Bladder microvascular endothelial cell (primary cell): ENCODE measurements at places on chromosomes 12 and 14. TPM values are rescaled to one million over a fixed set of nuclear protein-coding genes. Genes with fewer than 3 reads are reported as not detected.

SOAT2 gene
- not detected in 2 replicates for total RNA-seq

RAPGEF3 gene
- 39.3 and 67.5 TPM in 2 replicates for total RNA-seq

MAP3K9 gene
- total RNA-seq = 0.13 TPM in 1 of 2 replicates, not detected in the other

ANKLE2 gene
- total RNA-seq = 39.5 and 128 TPM in 2 replicates

SLC7A8 gene
- not detected in 2 replicates for total RNA-seq

SYT1 gene
- total RNA-seq = 3.6 and 28.8 TPM in 2 replicates

FOXG1 gene
- total RNA-seq = not detected in 2 replicates

RPS6KL1 gene
- total RNA-seq = 7.0 and 15.9 TPM in 2 replicates

KCNH5 gene
- total RNA-seq = not detected in 2 replicates

DLGAP5 gene
- total RNA-seq = 19.0 and 39.0 TPM in 2 replicates

PSMB11 gene
- not detected in 2 replicates for total RNA-seq

RPGRIP1 gene
- total RNA-seq = under 0.01 and 0.19 TPM in 2 replicates

HCAR1 gene
- under 0.01 TPM in 1 of 2 replicates, not detected in the other for total RNA-seq

EEA1 gene
- 10.5 and 27.9 TPM in 2 replicates for total RNA-seq

PLEKHG7 gene
- not detected in 2 replicates for total RNA-seq

HOXC12 gene
- not detected in 2 replicates for total RNA-seq

PRIMA1 gene
- not detected in 2 replicates for total RNA-seq

KRT2 gene
- not detected in 2 replicates for total RNA-seq

IL26 gene
- total RNA-seq = not detected in 2 replicates

KLRC3 gene
- not detected in 2 replicates for total RNA-seq

PPFIA2 gene
- total RNA-seq = not detected in 2 replicates

FGF23 gene
- total RNA-seq = not detected in 2 replicates

CACNA1C gene
- under 0.01 TPM in 2 replicates for total RNA-seq

NAA25 gene
- total RNA-seq = 10.5 and 28.1 TPM in 2 replicates

KCNH3 gene
- total RNA-seq = 0.06 TPM in 1 of 2 replicates, not detected in the other

PPP1R1A gene
- total RNA-seq = not detected in 2 replicates

VRTN gene
- total RNA-seq = not detected in 2 replicates

IFNG-AS1 gene
- not detected in 2 replicates for total RNA-seq

AKAP5 gene
- total RNA-seq = 0.32 and 0.82 TPM in 2 replicates

GRIP1 gene
- not detected in 2 replicates for total RNA-seq

DDX47 gene
- 39.8 and 69.2 TPM in 2 replicates for total RNA-seq

CYP46A1 gene
- total RNA-seq = 0.13 and 0.16 TPM in 2 replicates

VWF gene
- 1,726 and 3,902 TPM in 2 replicates for total RNA-seq
